Activated CD8-positive, alpha-beta memory T cell treated with anti-CD3 and anti-CD28 coated beads for 48 hours (primary cell): ENCODE measurements at places on chromosomes 5 and 9.

GRCh38 chr9:89488131-89488530, 9.8 kb downstream of the SEMA4D start:
- DNase-seq: no peak

- no peak for DNase-seq
Measured at GRCh38 chr5:137613554-137614265, 114.6 kb upstream of the SPOCK1 start.

GRCh38 chr5:159490507-159490906, 160.2 kb upstream of the IL12B start:
- DNase-seq: no peak

GRCh38 chr9:129602598-129603415, 18.1 kb downstream of the C9orf50 start:
- no peak for DNase-seq

- DNase-seq: no peak
Measured at GRCh38 chr9:82538634-82539033, 524.3 kb downstream of the RASEF start.

DNA sequence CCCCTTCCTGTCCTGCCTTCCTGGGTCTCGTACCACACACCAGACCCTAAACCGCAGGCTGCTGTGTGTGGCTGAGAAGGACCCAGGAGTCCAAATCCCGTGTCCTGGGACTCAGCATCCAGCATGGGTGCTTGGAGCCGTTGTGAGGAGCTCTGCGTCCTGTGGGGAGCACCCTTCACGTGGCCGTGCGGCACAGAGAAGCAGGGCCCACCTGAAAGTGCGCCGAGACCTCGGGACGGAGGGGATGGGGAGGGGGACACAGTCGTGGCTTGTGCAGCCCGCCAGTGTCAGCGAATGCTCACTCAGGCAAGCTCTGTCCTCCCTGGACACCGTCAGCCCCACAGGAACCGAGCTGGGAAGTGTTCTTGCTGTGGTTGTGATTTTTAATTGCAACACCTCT, 244.6 kb downstream of the CACNA1B start:
- no peak for DNase-seq

DNA sequence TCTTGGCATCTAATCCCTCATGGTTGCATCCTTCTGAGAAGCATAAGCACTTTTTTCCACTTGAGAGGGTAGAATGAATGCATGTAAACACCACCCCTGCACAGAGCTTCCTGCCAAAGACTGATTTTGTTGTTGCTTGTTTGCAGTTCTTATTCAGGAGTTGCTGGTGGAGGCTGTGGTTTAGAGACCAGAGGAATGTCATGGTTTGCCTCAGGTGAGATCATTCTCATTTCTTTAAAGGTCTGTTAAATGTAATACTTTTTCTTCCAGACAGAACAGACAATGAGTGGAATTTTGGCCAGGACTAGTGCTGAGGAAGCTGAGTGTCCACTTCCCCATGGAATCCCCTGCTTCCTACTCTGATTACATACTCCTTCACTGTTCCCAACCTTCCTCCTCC, 3.2 kb upstream of the TNC start:
- DNase-seq: no peak

GRCh38 chr5:66438087-66438486, 158.1 kb upstream of the MAST4 start:
- no peak for DNase-seq

DNA sequence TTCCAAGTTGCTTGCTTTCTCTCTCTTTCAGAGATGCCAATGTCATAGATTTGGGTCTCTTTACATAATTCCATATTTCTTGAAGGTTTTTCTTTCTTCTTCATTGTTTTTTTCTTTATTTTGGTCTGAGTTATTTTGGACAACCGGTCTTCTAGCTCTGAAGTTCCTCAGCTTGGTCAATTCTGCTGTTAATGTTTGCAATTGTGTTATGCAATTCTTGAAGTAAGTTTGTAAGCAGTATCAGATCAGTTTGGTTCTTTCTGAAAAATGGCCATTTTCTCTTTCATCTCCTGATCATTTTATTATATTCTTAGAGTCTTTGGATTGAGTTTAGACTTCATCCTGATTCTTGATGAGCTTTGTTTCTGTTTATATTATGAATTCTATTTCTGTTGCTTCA, 16.4 kb upstream of the PRDM9 start:
- no peak for DNase-seq

- no peak for DNase-seq
Measured at GRCh38 chr9:6219040-6219439, 3.4 kb downstream of the IL33 start.

DNA sequence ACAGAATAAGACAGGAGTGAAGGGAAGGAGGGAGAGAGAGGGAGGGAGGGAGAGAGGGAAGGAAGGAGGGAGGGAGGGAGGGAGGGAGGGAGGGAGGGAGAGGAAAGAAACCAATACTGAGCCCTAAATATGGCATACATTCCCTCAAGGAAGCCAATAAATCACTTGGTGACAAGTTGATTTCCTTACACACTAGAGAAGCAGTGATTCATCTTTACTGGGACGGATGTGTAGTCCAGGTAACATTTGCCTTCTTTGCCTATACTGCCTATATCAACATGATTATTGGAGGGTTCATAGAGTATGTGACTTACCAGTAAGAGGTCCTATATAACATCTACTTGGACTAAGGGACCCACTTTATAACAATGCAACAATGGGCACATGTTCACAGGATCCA, 83.2 kb downstream of the TRIM36 start:
- DNase-seq: no peak

DNA sequence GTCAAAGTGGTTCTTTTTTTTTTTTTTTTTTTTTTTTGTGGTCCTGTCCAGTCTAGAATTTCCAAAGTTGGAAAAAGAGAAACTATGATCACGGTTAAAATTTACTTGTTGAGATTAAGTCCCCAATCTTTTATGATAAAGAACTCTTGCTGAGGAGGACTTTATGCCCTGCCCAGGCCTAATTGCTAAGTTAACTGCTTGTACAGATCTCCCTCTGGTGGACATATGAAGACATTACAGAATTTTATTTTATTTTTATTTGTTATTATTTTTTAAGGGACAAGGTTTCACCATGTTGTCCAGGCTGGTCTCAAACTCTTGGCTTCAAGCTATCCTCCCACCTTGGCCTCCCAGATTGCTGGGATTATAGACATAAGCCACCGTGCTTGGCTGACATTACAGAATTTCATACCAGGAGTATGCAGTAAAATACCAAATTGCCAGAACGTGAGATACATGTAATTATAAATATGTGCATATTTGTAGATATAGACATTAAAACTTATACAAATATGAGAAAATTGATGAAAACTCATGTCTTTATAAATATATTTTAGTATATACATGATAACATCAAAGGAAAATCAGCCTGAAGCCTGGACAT, 91.2 kb downstream of the RFK start:
- DNase-seq: no peak
